Astrocyte (in vitro differentiated cells and primary cell): ENCODE measurements at places on chromosomes 5 and 9.

DNA sequence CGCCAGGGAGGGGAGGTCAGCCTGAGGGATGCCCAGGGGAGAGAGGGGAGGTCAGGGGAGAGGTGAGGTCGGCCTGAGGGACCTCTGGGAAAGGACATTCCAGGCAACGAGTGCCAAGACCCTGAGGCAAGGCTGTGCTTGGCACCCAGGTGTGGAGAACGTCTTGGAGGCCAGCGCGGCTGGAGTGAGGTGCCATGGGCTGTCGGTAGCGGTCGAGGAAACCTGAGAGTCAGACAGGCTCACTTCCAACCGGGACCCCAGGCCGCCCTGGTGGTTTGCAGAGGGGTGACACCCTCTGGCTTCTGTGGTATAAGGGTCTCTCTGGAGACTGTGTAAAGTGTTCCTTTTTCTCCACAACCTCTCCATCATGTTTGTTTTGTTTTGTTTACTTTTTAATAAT is 82.9 kb downstream of the CACNA1B start:
- no peaks in the 10 kb centered on the region for H3K36me3 ChIP-seq
- DNase-seq = no peak
- no peaks in the 10 kb centered on the region for H3K27me3 ChIP-seq
- H3K4me3 ChIP-seq = no peak overlapping the region

DNA sequence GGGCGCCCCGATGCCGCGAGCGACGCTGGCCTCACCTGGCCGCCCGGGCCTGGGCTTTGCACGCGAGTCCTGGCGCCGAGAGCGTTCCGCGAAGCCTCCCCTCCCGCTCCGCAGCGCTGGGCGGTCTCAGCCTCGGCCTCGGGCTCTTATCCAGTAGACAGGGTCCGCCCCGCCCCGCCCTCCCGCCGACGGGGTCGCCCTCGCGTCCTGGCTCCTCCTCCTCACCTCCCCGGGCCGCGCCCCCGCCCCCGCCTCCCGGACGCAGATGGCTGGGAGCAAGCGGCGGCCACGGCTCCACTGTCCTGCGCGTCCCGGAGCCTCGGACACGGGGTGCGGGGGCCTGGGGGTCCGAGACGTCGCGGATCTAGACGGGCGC is at the start of gene SLC6A3:
Gene SLC6A3, minus strand, starts transcription at position 128 of the 376 bp plus-strand sequence. CDS start 2,243 bp downstream, outside the sequence.
- no peak within 1 kb of the TSS for H3K4me3 ChIP-seq
- no peak for DNase-seq
- H3K27me3 ChIP-seq = peaks cover 50% of the 10 kb centered on the region
- no peaks in the 10 kb centered on the region for H3K36me3 ChIP-seq

DNA sequence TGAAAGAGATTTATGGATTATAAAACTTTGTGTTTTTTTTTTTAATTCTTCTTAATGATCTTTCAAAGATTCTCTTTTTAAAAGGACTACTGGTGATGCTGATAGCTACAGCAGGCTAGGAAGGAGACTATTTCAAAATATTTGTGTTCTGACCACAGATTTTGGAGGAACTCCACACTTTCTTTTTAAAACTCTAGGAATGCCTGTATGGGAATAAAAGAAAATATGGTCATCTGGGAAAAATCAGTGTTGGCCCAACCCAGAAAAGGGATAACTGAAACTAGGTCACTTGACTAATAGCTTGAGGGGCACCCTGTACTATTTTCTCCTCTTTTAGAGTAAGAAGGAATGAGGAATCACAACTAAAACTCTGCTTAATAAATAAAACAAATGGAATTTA is 97.6 kb upstream of the ADAMTS19 start:
- H3K36me3 ChIP-seq = no peaks in the 10 kb centered on the region
- H3K27ac ChIP-seq = no peak overlapping the region
- no peaks in the 10 kb centered on the region for H3K4me1 ChIP-seq
- no peak for DNase-seq

GRCh38 chr5:163248871-163249270 is 188.5 kb upstream of the CCNG1 start:
- H3K36me3 ChIP-seq = no peaks in the 10 kb centered on the region
- H3K4me3 ChIP-seq = no peak overlapping the region
- no peaks in the 10 kb centered on the region for H3K27me3 ChIP-seq
- H3K27ac ChIP-seq = peak overlapping the region; percentile 83

DNA sequence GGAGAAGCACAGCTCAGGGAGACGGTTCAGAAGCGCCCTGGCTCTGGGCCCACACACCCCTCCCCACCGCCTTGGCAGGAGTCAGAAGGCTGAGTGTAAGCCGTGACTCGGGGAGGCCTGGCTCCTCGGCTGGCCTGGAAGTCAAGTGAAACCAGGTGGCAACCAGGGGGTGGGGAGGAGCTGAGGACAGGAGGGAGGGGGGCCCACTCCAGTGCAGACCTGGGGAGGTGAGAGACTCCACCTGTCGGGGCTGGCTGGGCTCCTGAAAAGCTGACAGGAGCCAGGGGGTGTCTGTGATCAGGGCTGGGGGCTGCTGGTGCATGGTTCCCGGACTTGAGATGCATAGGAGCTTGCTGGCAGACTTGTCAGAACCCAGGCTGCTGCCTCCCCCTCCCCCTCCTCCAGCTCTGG is 150.2 kb upstream of the PHYKPL start:
- H3K27me3 ChIP-seq = no peaks in the 10 kb centered on the region
- H3K36me3 ChIP-seq = no peaks in the 10 kb centered on the region
- H3K4me3 ChIP-seq = no peak overlapping the region
- H3K27ac ChIP-seq = no peak overlapping the region
- no peaks in the 10 kb centered on the region for H3K4me1 ChIP-seq
- DNase-seq = no peak

GRCh38 chr5:116035123-116035522 is 2.9 kb downstream of the ARL14EPL start:
- H3K36me3 ChIP-seq = no peaks in the 10 kb centered on the region
- H3K4me3 ChIP-seq = no peak overlapping the region
- no peaks in the 10 kb centered on the region for H3K4me1 ChIP-seq
- no peak overlapping the region for H3K27ac ChIP-seq
- peak; percentile 39 for DNase-seq
- H3K27me3 ChIP-seq = no peaks in the 10 kb centered on the region

GRCh38 chr5:177981296-177982071 is 14.6 kb downstream of the PROP1 start:
- peaks cover 27% of the 10 kb centered on the region for H3K27me3 ChIP-seq
- DNase-seq = no peak
- no peak overlapping the region for H3K27ac ChIP-seq
- H3K4me1 ChIP-seq = no peaks in the 10 kb centered on the region

DNA sequence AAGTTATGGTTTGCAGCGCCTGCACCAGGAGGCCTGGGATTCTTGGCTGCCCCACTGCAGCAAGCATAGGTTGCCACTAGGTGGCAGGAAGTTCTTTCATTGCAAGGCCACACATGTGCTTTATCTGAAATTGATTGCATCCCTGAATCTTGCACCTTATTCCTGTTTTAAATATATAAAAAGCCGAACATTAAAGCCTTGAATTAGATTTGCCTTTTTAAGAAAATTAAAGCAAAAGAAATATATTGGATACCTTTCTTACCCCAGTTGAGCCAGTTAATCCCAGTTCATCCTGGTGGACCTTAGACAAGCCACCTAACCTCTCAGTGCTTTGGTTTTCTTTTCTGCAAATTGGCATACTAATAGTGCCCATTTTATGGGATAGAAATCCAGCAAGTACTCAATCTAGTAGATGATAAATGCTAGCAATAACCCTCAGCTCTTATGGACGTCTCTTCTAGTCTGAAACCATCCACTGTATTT is 6.3 kb upstream of the TRMT10B start:
- H3K27ac ChIP-seq = no peak overlapping the region
- peaks cover 3% of the 10 kb centered on the region for H3K4me1 ChIP-seq
- peak; percentile 36 for DNase-seq
- no peak overlapping the region for H3K4me3 ChIP-seq
- peaks cover 7% of the 10 kb centered on the region for H3K27me3 ChIP-seq
- H3K36me3 ChIP-seq = no peaks in the 10 kb centered on the region

- H3K27ac ChIP-seq = no peak overlapping the region
- peaks cover 18% of the 10 kb centered on the region for H3K4me1 ChIP-seq
- peak overlapping the region; percentile 70 for H3K4me3 ChIP-seq
- H3K27me3 ChIP-seq = no peaks in the 10 kb centered on the region
- no peaks in the 10 kb centered on the region for H3K36me3 ChIP-seq
- DNase-seq = no peak
Measured at GRCh38 chr9:126499005-126499910, 114.5 kb upstream of the LMX1B start.

- peaks cover 9% of the 10 kb centered on the region for H3K4me1 ChIP-seq
- no peak within 1 kb of the TSS for H3K27ac ChIP-seq
- H3K36me3 ChIP-seq = no peaks in the 10 kb centered on the region
- DNase-seq = peak; percentile 86
- H3K4me3 ChIP-seq = peak within 1 kb of the TSS; percentile 67
Measured at GRCh38 chr5:58582803-58583491, at the start of gene RAB3C. Gene RAB3C (plus strand): TSS chr5:58583075. CDS start chr5:58583209, 134 bp downstream.

DNA sequence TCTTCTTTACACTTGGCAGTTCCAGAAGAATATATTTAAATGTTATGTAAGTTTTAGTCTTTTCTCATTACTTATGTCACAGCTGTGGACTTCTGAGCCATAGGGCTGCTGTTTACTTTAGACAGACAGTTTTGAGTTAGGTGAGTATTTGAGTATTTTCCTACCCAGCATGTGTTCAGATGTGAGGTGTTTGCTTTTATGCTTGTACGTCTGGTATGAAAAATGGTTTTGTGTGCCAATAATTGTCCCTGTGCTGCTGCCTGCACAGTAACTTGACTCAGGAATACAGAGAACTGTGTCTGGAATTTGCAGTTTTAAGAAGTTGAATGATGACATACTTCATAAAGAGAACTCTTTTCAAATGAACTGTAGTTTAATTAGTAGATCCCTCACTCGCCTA is 20.8 kb downstream of the MEGF10 start:
- peaks cover 9% of the 10 kb centered on the region for H3K4me1 ChIP-seq
- no peak overlapping the region for H3K4me3 ChIP-seq
- H3K27me3 ChIP-seq = no peaks in the 10 kb centered on the region
- H3K36me3 ChIP-seq = no peaks in the 10 kb centered on the region

DNA sequence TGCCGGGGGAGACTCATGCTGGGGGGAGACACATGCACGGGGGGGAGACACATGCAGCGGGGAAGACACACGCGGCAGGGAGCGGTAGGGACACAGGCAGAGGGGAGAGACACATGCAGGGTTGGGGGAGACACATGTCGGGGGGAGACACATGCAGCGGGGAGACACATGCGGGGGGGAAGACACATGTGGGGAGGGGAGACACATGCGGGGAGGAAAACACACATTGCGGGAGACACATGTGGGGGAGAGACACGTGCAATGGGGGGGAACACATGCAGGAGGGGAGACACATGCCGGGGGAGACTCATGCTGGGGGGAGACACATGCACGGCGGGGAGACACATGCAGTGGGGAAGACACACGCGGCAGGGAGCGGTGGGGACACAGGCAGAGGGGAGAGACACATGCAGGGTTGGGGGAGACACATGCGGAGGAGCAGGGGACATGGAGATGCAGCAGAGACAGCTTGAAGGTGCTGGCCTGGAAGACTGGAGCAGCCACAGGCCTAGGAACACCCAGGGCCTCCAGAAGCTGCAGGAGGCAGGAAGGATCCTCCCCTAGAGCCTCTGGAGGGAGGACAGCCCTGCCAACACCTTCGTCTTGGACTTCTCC is 20.3 kb upstream of the OLFM1 start:
- no peak overlapping the region for H3K4me3 ChIP-seq
- no peak for DNase-seq
- H3K36me3 ChIP-seq = no peaks in the 10 kb centered on the region
- no peak overlapping the region for H3K27ac ChIP-seq
- H3K4me1 ChIP-seq = no peaks in the 10 kb centered on the region
- no peaks in the 10 kb centered on the region for H3K27me3 ChIP-seq

DNA sequence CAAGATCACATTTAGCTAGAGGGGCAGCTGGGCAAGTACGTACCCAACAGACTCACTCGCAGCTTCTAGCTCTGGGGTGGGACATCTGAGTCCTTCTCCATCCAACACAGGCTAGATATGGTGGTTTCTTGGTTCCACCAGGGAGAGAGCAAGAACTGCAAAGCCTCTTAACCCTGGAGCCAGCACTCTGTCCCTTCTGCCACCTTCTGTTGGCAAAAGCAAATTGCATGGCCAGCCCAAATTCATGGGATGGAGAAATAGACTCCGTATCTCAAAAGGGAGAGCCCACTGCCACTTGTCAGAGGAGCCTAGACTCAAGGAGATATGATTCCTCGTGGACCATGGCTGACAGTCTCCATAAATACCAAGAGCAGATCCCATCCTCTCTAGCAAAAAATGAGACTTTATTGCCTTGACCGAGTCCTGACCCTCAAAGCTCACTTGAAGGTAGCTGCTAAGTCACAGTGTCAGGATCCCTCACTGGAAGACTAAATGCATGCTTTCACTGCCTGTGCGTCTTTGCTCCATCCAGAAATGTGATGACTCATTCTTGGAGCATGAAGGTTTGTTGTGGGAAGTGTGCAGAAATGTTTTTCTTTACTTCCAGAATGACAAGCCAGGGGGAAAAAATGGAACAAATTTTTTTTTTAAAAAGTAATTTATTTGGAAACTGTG is 28.8 kb upstream of the ROR2 start:
- H3K36me3 ChIP-seq = no peaks in the 10 kb centered on the region
- peak; percentile 91 for DNase-seq
- H3K4me3 ChIP-seq = no peak overlapping the region
- peak overlapping the region; percentile 46 for H3K27ac ChIP-seq
- peaks cover 8% of the 10 kb centered on the region for H3K4me1 ChIP-seq
- peaks cover 2% of the 10 kb centered on the region for H3K27me3 ChIP-seq

- no peak for DNase-seq
- no peaks in the 10 kb centered on the region for H3K27me3 ChIP-seq
- no peaks in the 10 kb centered on the region for H3K36me3 ChIP-seq
- H3K4me1 ChIP-seq = no peaks in the 10 kb centered on the region
- H3K27ac ChIP-seq = no peak overlapping the region
Measured at GRCh38 chr5:68313336-68313735, 97.8 kb downstream of the PIK3R1 start.

DNA sequence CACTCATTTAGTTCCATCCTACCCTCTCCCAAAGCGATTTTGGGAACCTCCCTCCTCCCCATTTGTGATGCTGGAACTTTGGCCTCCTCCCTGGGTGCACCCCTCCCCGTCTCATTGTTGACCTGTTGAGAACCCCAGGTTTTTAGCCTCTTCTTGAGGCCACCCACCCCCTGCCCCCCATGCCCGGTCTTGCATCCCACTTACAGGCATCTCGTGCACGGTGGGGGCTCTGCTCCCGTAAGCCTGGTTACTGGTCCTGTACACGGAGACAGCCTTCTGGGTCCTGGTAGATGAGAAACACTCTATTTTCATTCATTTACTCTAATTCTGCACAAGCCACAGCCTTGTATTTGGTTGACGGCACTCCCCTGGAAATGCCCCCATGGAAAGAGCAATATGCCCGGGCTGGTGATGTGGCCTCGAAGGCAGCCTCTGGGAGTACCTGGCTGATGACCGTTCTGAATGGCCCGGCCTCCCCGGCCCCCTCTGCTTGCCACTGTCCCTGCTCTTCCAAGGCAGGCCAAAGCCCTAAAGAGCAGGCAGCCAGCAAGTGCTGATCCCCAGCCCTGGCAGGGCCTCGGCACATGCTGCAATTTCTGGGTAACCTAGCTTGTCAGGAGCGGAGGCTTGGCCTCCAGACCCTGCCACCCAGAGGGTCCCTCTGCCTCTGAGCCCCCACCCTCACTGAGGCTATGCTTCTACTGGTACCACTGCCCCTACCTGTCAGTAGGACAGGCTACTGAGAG is 1.9 kb upstream of the MRPS2 start:
- H3K4me1 ChIP-seq = peaks cover 14% of the 10 kb centered on the region
- H3K27me3 ChIP-seq = no peaks in the 10 kb centered on the region
- H3K4me3 ChIP-seq = no peak overlapping the region
- no peak overlapping the region for H3K27ac ChIP-seq
- DNase-seq = no peak
- H3K36me3 ChIP-seq = no peaks in the 10 kb centered on the region
